ENCODE measurements at places on chromosomes 3 and 15.

DNA sequence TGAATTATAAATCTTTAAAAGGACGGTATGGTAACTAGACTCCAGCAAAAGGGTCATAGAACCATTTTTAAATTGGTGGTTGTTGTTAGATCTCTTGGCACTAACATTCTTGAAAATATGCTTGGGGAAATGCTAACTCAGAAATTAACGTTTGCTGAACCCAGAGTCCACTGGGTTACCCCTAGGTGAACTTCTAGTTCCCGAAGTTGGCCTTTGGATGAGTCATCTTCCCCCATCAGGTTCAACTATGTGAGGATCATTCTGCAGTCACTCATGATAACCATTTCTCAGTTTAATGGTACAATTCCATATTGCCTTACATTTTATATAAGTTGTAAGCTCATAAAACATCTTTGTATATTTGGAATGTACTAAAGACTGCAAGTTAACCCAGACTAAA lies 204.7 kb downstream of the THSD4 start:
- DNase-seq = no peak

- no peak for DNase-seq
These were observed 139.6 kb downstream of the PTPRG start for GRCh38 chr3:61701011-61701410.

- DNase-seq = no peak
These were observed 707.2 kb downstream of the NTRK3 start for GRCh38 chr15:87549296-87549695.

- no peak for DNase-seq
These were observed 65.6 kb upstream of the HEG1 start for GRCh38 chr3:125121246-125122010.

DNA sequence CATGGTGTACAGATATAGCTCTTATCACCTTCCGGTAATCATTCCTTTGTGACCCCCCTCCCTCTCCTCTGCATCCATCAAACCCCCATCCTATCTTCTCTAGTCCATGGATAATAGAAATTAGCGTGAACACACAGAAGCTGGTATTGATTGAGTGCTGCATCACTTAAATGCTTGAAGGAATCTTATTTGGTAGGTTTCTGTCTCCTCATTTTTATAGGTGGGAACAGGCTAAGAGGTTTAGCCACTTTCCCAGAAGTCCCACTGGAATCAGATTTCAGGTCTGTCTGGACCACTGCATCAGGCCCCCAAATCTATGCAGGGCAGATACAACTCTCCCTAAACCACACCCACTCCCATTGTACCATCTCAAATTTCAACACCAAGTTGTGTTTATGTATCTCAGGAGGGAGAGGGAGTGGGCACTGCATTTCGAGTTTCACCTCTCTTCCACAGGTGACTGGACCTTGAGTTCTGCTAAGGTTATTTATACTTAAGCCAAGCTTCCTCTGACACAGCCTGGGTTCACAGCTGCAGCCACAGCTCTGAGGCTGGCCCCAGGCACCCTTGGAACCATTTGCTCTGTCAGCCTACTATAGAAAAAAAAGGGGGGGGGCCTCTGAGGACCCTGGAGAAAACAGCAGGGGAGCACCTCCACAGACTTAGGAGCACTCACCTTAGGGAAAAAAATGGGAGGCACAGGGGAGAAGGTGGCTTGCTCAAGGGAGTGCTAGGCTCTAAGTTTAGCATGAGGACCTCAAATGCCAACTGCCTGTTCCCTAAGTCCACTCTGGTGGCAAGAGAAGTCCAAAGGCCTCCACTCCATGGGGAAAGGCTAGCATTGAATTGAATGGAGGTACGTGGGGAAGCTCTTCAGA lies 2.1 kb upstream of the NMB start:
- no peak for DNase-seq

GRCh38 chr3:121232309-121233225 lies 313.2 kb downstream of the POLQ start:
- DNase-seq = no peak

- DNase-seq = no peak
These were observed 72.1 kb upstream of the ATP2B2 start for GRCh38 chr3:10577486-10577885.

DNA sequence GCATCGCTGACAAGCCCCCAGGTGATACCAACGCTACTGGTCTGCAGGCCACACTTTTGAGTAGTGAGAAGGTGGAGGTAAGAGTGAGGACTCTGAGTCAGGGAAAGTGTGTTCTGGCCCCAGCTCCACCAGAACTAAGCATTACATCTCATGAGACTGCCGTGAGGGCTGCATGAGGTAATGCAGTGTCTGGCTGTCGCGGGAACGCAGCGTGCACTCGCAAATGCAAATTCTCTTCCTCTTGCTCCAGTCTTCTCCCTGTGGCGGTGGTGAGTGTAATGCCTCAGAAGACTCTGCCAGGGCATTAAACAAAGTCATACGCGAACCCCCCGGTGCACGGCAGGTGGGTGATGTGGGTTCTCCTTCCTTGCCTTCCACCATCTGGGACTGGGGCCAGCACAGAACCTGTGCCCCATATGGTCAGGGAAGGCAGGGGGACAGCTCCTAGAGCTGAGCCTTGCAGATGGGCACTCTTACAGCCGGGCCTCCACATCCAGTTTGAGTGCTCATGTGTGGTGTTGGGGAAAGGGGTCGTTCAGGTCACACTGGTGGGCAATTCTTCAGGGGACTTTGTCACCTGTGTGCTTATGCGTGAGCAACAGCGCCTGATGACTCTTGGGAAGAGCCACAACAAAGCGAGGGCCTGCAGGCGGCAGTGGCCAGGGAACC lies 175.8 kb downstream of the XXYLT1 start:
- peak; percentile 30 for DNase-seq

- DNase-seq = no peak
These were observed 51.6 kb downstream of the RARB start for GRCh38 chr3:25479727-25480010.

GRCh38 chr3:98402507-98402906 lies 12.0 kb downstream of the OR5K3 start:
- DNase-seq = no peak

DNA sequence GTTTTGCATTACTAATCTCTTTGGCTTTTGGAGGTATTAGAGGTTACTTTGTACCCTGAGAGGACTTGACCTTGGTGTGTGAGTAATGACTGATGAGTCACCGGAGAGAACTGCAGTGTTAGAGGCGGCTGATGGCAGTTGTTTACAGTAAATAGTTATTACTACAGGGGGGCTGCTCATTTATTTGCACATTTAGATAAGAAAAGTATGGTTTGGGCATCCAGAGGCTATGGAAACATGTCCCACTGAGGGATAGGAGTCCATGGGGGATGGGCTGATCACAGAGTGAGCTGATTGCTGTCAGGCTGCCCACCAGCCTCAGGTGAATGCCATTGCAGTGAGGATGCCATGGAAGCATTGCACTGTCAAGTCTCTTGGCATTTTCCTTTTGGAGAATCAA lies 17.3 kb upstream of the STAC start:
- DNase-seq = peak; percentile 61

DNA sequence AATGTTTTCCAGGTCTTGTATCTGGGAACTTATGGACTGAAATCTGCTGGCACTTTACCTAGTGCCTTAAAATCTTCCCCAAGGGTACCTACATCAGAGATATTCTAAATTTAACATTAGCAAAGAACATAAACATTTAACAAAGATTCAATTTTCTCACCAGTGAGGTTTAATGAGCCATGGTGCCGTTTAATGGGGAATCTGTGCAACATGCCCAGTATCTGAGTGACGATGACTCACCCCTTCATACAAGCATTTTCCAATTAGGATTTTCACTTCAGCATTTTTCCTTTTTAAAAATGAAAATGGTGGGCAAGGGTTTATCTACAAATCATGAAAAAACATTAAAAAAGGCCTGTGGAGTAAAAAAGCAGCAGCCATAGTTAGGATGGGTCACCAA lies 189.4 kb downstream of the SLC9A9 start:
- DNase-seq = no peak

DNA sequence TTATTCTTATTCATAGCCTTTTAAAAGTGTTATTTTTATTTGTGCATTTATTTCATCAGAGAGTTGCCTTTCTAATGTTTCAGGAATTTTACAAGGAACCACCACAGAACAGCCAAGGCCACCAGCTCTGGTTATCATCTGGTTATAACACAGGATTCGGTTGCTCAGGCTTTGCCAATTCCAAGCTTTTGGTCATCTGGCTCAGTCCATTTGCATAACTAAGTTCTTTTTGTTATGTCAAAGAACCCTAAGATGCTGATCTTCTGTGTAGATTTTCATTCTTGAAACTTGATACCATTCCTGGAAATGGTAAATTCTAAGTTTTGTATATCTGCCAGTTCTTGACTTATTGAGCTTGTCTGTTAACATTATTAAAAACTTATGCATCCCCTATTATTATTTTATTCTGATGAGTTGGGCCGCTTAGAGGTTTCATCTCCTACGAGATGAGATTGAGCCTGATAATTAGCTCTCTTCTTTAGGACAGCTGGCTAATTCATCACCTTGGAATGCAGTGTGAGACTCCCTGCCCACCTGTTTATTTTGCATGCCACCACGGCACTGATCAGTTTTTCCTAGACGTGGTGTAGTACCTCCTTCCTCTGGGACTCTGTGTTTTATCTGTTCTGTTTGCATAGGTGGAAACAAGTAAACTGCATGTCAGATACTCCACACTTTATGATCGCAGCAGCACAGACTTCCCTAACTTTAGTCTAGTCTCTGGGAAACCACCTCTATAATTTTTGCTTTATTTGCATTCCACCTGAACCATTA lies 264.8 kb downstream of the SLCO3A1 start:
- peak; percentile 5 for DNase-seq

GRCh38 chr3:42839616-42840015 lies 30.4 kb downstream of the ACKR2 start:
- DNase-seq = peak; percentile 58

- DNase-seq = peak; percentile 28
These were observed 473.3 kb upstream of the NR2F2 start for GRCh38 chr15:95857124-95857757.

GRCh38 chr3:126293370-126294082 lies 63.7 kb downstream of the KLF15 start:
- no peak for DNase-seq

DNA sequence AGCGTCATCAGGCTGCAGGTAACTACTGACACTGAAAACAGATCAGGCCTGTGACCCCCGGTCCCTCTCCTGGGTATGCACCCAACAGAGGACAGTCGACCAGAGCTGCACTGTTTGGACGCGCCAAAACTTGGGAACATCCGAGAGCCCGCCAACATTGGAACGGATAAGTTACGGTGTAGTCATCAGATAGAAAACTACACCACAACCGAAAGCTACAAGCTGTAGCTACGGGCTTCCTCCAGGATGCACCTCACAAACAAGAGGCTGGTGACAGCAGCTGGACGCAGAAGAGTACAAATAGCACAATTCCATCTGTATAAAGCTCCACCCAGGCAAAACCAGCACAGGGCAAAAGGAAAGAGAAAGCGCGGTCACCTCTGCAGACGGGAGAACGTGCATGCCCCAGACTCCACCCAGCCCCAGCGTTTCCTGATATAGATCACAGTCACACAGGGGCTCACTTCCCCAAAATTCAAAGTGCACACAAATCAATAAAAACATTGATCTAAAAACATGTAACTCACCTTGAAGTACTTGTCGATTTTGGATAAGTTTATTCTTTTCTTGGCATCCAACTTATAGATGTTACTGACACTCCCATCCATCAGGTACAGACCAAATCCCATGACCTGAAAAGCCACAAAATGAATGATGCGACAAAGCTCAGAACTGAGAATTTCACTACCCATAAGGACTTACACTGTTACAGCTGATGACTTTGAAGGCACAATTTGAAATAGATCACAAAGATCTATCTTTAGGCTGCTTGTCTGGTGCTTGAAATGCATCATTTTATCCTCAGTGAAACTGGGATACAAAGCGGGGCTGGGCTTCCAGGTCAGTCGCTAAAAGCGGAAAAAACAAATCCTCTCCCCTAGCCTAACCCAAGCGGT lies 43.3 kb downstream of the CYFIP1 start:
- DNase-seq = no peak

GRCh38 chr3:89440386-89440785 lies 333.0 kb downstream of the EPHA3 start:
- DNase-seq = no peak

DNA sequence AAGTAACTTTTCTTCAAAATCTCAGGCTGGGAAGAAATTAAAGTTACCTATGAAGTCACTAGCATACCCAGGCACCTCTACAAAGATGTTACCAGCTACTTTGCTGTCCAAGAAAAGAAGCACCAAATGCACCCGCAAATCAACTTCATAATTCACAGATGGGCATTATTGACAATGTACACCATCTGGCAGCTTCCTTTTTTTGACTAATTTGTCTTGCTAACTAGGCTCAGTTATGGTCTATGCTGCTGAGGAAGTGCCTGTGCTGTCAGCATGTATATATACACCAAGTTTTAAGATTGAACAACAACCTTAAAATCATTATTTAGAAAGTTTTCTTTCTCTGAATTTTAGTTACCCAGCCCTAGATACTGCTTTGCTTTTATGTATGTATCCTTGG lies 93.8 kb downstream of the NSUN3 start:
- no peak for DNase-seq

DNA sequence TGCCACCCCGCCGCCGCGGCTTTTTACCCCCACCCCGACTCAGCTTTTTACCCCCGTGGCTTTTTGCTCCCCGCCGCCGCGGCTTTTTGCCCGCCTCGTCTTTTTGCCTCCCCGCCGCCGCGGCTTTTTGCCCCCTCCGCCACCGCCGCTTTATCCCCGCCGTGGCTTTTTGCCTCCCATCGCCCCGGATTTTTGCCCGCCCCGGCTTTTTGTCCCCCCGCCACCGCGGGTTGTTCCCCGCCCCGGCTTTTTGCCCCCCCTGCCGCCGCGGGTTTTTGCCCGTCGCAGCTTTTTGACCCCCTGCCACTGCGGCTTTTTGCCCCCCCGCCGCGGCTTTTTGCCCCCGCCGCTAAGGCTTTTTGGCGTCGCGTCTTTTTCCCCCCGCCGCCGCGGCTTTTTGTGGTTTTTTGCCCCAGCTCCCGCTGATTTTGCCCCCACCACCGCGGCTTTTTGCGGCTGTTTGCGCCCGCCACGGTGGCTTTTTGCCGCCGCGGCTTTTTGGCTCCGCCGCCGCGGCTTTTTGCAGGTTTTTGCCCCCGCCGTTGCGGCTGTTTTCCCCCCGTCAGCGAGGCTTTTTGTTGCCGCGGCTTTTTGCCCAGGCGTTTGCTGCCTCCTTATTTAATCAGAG lies 597.2 kb downstream of the GOLGA6L6 start:
- DNase-seq = no peak

DNA sequence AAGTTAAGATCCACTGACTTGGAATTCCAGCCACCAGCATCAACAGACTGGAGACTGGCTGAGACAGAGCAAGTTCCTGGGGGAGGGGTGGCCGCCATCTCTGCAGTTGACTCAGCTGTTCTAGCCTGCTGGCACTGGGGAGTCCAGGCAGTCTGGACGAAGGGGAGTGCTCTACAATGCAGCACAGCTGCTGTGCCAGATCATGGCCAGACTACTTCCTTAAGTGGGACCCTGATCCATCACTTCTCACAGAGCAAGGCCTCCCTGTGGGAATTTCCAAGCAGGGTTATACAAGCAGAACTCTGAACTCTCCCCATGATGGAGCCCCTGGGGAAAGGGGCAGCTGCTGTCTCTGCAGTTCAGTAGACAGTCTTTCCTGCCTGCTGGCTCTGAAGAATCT lies 35.2 kb downstream of the PYGO1 start:
- peak; percentile 58 for DNase-seq

GRCh38 chr3:158539414-158540014 lies 31.5 kb upstream of the MLF1 start:
- peak; percentile 22 for DNase-seq

- no peak for DNase-seq
These were observed 253.0 kb upstream of the P2RY1 start for GRCh38 chr3:152581951-152582350.

Measured in Daoy (cell line).